ENCODE measurements at places on chromosomes 5 and 9.

GRCh38 chr9:112501287-112501686 lies 14.7 kb downstream of the KIAA1958 start:
- no peak for DNase-seq

DNA sequence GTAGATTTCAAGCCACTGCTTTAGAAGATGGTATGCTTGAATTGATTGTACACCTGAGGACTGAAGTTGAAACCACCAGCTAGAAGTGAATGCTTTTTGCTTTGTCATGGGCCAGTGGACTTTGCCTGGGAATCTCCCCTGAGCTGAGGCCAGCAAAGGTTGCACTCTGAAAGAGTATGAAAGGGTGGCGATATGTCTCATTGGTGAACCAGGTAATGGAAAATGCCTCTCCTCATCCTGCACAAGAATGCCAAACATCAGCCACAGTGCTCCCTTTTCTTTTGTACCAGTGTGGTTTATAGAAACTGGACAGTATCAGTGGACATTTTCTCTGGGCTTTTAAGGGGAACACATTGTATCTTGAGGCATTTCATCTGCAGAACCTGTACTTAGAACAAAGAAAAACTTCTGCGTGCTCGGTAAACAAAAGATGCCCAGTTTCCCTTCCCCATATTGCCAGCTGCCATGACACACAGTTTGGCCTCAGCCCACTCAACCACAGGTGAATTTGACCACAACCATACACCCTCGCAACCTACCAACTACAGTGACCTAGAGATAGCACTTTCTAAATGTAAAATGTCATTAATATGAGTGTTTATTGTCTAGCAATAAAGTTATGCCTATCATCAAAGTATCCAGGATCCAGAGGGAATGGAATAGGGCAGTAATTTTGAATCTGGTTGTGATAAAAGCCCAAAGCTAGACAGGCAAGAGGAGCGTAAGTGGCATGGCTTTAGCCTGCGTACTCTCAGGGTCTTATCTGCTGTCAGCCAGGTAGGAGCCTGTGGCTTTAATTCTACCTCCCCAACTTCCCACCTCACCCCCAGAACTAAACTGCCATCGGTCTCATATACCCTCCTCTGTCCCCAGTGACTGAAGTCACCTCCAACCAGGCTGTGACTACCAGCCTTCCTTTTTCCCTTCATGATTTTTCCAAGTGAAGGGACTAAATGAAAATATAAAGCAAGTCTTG lies 79.5 kb upstream of the LHFPL2 start:
- no peak for DNase-seq

DNA sequence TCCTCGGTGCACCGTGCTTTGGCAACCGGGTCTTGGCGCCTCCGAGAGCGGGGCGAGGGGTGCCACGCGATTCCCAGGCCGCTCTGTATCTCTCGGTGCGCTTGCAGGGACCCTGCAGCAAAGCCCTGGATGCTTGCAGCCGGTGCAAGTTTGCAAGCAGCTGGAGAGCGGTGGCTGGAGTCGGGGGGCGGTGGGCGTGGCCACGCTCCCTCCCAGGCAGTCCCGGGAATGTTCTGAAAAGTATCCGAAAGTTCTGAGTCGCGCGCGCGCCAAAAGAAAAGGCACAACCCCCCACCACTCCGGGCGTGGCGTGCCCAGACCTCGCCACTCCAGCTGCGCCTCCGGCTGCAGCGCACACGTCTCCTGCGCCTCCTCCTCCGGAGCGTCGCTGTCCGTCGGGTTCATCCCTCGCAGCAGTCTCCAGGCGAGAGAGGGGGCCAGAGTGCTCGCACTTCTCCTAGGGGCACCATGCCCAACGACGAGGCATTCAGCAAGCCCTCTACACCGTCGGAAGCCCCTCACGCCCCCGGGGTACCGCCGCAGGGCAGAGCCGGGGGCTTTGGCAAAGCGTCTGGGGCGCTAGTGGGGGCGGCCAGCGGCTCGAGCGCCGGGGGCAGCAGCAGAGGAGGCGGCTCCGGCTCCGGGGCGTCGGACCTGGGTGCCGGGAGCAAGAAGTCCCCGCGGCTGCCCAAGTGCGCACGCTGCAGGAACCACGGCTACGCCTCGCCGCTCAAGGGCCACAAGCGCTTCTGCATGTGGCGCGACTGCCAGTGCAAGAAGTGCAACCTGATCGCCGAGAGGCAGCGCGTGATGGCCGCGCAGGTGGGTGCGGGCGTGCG lies at the start of gene DMRT1:
Gene DMRT1, plus strand, starts transcription at position 327 of the 839 bp plus-strand sequence. Its CDS starts 142 bp downstream, at position 469.
- DNase-seq: no peak

DNA sequence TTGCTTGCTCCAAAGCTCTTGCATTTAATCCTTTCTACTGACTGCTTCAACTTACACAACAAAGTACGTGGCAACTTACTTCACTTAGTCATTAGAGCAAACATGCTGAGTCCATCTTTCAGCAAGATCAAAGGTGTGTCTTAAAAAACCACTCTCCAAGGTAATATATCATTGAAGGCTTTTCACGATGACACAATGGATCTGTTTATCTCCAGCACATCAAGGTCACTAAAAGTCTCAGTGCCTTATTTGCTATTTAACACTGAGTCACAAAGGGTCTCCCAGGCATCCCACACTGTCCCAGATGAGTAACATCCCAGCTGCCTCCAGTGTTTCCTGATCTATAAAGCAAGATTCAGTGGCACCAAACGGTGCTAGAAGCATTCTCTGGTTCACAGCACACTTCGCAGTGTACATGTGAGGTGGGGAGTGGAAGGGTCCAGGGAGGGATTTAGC lies 3.7 kb upstream of the CLK4 start:
- no peak for DNase-seq

- DNase-seq: no peak
Observed at GRCh38 chr5:76733049-76733417, 17.1 kb downstream of the F2R start.

DNA sequence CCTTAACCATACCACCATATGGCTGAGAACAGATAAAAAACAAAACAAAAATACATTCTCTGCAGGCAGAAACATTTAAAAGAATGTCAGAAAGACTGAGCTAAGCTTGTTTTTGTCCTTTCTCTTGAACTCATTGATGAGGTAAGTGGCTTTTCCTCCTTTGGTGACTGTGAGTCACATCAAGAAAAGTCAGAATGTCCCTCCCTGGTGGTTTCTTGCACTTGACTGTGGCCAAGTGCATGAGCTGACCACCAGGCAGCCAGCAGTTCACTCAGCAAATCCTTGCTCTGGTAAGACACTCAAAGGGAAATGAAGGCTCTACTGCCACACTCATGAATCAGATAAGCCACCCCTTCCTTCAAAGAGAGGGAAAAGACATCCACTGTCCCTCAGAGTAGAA lies 970.9 kb downstream of the TAF11L14 start:
- no peak for DNase-seq

DNA sequence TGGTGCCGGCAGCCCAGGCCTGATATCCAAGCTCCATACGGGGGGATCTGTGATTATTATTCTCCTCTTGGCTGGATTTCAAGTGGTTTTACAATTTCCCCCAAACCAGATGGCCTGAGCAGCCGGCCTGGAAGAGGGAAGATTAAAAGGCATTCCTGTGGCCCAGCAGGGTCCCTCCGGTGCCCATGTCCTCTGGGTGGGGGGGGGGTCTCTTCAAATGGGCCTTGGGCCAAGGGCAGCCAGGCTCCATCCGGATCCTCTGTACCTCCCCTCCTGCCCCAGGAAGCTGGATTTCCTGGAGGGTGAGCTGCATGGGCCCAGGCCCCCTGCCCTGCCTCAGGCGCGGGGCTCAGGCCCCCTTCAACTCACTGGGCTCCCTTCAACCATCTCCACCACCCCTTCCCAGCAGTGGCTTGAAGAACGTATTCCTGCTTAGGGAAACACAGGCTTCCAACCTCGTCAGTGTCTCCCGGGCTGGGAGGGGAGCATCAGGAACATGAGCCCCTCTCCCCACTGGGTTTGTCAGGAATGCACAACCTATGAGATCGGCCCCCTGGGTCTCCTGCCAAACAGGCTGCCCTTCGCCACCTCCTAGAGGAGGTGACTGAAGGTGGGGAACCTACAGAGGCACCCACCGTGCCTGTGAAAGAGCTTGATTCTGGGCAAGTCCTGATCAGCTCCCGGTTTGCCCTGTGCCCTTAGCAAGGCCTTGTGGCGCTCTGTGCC lies 62.9 kb upstream of the ORM1 start:
- DNase-seq: no peak

DNA sequence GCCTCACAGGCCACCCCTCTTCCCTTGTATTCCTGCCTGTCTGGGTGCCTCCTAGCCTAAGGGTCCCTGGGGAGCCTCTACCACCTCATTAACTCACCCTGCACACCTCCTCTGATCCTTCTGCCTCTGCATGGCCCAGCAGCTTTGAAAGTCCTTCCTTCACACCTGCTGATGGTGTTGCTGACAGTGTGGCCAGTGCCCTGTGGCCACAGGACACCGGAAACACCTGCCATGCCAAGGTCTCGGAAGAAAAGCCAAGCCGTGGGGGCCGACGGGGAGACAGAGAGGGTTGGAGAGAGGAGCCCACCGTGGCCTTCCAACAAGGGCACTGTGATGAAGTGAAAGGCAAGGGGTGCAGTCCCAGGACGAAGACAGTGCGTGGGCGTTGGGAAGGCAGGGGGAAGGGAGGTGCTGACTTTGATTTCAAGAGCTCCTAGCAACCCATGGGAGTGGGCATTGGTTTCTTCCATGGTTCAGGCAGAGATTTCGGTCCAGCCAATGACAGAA lies 4.1 kb downstream of the BTNL9 start:
- DNase-seq: peak; percentile 36

- DNase-seq: no peak
Observed at GRCh38 chr5:57841676-57842363, 359.2 kb upstream of the ACTBL2 start.

- no peak for DNase-seq
Observed at GRCh38 chr9:92655896-92656536, 13.9 kb downstream of the IPPK start.

DNA sequence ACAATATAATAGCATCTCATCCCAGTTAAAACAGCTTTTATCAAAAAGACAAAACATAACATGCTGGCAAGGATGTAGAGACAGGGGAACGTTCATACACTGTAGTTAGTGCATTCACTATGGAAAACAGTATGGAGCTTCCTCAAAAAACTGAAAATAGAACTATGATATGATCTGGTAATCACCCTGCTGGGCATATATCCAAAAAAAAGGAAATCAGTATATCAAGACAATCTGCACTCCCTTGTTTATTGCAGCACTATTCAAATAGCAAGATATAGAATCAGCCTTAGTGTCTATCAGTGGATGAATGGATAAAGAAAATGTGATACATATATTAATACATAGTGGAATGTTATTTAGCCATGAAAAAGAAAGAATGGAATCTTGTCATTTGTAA lies 88.5 kb downstream of the PBX3 start:
- no peak for DNase-seq

GRCh38 chr9:12695474-12695873 lies 2.3 kb downstream of the TYRP1 start:
- no peak for DNase-seq

DNA sequence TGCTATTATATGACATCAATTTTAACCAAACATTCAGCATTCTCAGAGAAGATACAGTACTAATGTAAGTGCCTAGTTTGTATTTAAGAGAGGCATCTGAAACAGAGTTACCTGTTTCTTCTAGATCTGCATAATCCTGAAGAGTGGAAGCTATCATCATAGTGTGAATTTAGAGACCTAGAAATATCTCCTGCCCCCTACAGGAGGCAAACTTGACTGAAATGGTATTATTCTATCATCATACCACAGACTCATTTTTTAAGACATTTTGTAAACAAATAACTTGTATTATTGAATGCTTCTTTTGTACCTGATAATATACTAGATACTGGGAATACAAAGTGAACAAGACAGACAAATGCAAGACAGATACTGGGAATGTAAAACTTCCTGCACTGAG lies 216.8 kb upstream of the RPS23 start:
- no peak for DNase-seq

DNA sequence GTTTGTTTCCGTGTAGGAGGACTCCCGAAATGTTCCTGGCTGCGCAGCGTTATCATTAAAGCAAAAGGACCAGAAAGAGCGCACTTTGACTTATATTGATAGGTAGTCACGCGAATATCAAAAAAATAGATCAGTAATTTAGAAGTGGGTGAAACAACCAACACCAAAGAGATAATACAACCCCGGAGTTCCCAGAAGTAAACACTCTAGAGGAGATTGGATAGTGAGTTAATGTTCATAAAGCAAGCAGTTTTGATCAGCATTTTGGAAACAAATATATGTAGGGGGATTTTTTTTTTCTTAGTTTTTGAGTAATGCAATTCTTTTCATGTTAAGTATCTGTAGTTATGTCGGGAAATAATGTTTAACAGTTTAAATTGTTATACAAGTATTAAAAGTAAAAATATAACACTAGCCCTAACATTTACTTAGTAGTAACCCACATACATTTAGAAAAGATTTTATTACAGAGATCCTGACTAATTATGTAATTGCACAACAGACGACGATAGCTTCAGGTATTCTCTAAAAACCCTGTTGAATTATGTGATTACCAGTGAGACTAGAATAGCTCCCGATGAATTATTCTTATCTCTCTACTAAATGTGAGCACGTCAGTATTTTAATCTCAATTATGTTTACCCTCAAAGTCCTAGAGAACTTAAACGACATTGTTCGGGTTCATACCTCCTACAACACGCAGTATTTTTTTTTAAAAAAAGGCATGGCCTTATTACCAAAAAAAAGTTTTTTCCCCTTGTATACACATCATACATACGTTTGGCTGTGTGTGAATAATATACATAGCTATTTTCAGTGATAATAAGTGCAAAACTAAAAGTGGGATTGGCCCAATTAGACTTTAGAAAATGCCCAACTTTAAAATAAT lies 9.4 kb upstream of the NFIB start:
- DNase-seq: no peak

- DNase-seq: no peak
Observed at GRCh38 chr5:6660688-6661087, 27.4 kb downstream of the SRD5A1 start.

DNA sequence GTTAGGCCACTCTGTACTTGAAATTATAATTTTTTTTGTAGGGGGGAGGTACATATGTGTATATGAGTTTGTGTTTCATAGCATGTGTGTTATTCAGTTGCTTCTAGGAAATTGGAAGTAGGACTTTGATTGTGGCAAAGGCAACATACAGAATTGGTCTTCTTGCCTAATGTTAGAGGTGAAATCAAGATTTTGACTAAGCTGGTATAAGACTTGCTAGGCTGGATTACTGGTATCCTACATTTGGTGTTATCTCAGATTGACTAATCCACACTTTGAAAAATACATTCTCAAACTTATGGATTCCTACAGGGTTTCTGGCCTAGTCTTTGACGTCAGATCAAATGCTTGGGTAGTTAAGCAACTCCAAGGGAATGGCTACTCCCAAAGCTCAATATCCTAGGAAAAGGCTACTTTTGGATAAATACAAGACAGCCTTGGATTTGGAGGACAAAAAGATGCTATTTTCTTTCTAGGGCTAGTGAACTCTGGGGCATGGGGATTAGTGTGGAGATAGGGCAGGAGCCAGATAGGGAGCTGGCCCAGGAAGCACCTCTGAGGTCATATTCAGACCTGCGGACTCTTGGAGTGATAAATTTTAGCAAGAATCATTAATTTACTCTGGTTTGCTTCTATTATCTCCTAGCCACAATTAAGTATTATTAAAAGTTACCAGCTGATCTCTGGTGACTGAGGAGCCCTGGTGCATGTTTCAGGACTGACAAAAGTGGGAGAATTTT lies 144.0 kb upstream of the RPS23 start:
- no peak for DNase-seq

Measured in ureter (tissue), 1 donor.